T-helper 1 cell (primary cell): ENCODE measurements at places on chromosomes 13 and 19.

DNA sequence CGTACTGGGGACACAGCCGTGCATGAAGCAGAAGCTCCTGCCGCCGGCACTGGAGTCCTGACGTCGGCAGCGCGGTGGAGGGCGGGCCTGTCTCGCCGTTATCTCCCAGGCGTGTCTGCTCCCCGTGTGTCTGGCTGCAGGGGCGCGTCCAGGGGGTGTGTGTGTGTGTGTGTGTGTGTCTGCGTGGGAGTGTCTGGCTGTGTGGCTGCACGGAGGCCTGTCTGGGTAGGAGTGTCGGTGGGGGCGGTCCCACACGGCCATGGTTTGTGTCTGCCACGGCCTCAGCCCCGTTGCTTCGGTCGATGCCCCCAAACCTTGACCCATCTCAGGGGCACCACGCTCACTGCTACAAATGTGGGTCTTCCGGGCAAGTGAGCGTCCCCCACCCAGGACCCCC lies 18.3 kb downstream of the ARID3A start:
- DNase-seq, result no peak

GRCh38 chr13:68428292-68428691 lies 1198.2 kb upstream of the PCDH9 start:
- no peak for DNase-seq

DNA sequence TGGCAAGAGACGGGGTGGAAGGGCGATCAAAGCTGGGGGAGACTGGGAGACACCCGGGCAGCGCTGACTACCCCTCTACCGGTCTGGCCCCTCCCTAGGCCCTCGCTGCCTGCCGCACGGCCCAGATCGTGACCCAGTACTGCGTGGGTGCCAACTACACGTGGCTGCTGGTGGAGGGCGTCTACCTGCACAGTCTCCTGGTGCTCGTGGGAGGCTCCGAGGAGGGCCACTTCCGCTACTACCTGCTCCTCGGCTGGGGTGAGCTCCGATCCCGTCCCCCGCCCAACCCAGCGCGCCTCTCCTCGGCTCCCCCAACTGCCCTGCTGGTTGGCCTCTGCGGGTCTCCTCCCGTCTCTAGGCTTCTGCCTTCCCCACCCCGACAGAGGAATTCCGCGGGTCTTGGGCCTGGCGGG lies 8.8 kb downstream of the GIPR start:
- peak; percentile 37 for DNase-seq

DNA sequence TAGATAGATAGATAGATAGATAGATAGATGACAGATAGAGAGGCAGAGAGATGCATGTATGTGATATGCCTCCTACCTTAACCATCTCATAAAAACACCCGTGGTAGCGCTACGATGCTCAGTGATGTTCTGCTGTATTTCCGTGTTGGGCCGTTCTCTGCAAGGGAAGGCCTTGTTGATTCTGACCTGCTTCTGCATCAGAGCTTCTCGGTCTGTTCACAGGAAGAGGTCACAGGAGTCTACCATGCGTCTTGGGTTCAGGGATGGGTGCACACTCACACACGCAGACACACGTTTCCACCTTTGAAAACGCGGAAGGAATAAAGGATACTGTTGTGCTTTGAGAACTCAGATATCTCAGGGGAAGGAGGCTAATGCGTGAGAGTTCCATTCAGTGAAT lies 316.9 kb downstream of the TEX29 start:
- DNase-seq, result no peak

DNA sequence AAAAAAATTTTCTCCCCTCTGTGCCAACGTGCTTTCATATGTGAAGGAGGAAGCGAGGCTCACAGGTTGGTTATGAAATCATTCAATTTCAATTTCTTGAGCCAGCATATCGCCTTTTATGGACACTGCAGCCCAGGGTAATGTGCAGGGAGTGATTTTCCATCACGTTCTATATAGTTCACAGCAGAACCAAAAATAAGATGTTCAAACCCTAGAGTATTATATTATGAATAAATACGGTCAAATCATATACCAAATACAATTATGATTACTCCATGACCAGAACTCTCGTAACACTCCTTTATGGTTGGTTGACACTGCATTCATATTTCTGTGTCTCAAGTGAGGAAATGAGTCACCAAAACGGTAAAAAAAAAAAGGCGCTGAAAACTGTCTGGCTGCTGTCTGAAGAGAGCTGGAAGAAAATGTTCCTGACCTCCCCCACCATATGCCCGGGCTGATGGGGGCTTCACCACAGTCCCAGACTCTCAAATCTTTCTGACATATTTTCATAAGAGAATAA lies 75.8 kb upstream of the UBAC2 start:
- DNase-seq, result no peak

- no peak for DNase-seq
These were observed 139.1 kb downstream of the IER2 start for GRCh38 chr19:13289295-13289694.

- no peak for DNase-seq
These were observed 2776.3 kb downstream of the PCDH9 start for GRCh38 chr13:64453831-64454230.

DNA sequence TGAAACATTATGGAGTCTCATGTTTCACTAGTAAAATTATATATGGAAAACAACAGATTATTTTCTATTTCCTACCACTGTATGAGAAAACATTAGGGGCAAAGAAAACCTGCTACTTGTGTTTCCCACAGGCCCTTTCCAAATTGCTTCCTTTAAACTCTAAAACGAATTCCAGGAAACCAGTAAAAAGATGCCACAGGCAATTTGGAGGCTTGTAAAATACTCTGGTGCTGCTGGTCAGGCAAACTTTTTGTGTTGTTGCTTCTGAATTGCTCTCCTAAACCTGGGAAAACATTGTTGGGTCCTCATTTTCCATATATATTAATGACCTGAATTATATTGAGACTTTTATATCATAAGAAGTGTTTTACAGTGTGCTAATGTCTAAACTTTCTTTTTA lies 141.5 kb downstream of the TDRD3 start:
- no peak for DNase-seq

- no peak for DNase-seq
These were observed 8.4 kb downstream of the FAM124A start for GRCh38 chr13:51230477-51231105.

GRCh38 chr19:30492586-30493270 lies 120.5 kb downstream of the ZNF536 start:
- DNase-seq, result no peak

DNA sequence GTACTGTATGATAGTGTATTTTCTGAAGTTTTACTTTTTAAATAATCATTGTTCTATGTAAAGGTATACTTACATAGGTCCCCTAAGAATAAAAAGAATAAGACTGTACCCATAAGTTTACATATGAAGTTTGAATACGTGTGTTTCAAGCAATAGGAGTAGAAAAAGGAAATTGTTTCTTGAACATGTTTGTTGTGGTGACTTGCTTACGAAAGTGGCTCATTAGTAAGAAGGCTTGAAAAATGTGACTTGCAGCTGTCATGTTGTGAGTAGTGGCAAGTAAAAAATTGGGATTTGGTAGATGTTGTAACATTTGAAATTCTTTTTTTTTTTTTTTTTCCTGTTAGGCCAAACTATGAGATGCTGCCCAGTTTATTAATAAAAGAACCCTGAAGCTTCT lies 203.3 kb downstream of the LMO7 start:
- DNase-seq, result no peak

DNA sequence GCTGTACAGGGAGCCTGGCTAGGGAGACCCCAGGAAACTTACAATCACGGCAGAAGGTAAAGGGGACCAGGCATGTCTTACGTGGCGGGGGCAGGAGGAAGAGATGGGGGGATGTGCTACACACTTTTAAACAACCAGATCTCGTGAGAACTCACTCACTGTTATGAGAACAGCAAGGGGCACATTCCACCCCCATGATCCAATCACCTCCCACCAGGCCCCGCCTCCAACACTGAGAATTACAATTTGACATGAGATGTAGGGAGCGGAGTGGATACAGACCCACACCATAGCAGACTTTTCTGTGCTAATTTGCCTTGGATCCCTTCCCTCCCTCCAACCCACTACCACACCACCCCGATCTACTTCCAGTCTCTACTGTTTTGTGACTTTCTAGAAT lies 106.7 kb upstream of the PEG3 start:
- no peak for DNase-seq

DNA sequence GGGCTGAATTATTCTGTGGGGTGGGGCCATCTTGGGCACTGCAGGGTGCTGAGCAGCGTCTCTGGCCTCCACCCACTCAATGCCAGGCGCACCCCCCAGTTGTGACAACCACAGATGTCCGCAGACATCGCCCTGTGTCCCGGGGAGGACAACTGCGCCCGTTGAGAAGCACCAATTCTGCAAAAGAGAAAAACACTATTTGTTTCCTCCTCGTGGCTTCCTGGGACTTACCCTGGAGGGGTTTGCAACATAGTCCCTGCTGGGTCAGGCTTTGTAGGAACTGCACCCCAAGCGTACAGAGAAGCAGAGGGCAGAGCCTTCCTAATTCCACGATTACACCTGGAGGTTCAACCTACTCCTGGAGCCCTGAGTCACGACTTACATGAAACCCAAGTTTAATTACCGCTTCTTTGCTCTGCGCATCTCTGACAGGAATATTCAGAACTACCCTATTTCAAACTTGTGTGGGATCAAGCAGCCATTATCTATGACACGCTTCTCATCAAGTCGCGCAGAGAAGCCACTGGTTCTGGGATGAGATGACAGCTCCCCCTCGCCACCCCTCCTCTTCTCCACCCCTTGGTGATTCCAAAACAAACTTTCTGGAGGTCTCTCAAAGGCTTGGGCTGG lies 11.1 kb upstream of the SLC39A3 start:
- no peak for DNase-seq

DNA sequence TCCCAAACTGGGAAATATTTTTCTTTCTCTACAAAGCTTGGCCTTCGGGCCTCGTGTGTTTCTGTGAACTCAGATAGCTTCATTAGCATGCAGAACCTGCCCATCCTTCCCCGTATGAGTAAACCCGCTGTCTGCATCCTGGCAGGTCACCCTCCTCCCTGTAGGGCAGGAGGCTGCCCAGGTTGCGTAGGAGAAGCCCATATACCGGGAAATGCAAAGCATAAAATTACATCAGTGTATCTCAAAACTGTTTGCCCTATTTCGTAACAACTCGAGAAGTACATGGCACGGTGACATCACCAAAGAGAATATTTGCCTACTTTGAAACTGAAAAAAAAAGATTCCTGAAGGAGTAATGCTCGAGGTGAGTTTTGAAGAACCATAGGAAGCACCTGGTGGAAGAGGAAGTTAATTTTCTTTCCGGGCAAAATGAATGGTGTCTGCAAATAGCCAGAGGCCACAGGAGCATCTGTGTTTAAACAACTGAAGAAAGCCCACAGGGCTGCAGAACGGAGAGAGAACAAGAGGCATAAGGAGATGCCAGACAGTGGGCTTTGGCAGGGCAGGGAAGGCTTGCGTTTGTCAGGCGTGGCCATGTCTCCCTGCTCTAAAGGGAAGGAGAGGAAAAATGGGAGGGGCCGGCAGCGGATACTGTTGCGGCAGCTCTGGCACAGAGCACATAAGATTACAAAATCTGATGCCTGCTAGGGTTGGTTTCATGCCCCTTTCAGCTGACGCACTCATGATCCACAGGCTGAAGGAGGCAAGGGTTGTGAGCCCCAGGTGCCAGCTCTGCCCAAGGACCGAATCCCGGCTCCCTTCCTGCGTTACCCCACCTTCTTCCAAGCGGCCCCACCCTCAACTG lies 81.4 kb downstream of the IRS2 start:
- DNase-seq, result no peak

- no peak for DNase-seq
These were observed 311.9 kb downstream of the COG6 start for GRCh38 chr13:39967199-39967959.

DNA sequence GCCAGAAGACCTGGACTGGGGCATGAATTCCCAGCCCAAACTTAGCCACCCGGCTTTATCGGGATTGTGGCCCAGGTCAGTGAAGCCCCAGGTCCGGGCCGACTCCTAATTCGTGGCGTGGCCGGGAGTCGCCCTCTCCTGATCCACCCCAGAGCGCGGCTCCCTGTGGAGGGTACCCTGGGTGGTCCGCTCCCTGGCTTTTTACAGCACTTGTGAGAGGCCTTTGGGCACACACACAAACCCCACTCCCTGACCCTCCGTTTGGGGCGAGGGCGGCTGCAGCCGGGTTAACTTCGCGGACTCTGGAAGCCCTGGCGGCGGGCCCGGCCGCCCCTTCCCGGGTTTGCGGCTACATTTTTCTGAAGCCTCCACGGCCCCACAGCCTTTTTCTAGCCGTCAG lies 56.4 kb downstream of the ZNF568 start:
- DNase-seq, result no peak

DNA sequence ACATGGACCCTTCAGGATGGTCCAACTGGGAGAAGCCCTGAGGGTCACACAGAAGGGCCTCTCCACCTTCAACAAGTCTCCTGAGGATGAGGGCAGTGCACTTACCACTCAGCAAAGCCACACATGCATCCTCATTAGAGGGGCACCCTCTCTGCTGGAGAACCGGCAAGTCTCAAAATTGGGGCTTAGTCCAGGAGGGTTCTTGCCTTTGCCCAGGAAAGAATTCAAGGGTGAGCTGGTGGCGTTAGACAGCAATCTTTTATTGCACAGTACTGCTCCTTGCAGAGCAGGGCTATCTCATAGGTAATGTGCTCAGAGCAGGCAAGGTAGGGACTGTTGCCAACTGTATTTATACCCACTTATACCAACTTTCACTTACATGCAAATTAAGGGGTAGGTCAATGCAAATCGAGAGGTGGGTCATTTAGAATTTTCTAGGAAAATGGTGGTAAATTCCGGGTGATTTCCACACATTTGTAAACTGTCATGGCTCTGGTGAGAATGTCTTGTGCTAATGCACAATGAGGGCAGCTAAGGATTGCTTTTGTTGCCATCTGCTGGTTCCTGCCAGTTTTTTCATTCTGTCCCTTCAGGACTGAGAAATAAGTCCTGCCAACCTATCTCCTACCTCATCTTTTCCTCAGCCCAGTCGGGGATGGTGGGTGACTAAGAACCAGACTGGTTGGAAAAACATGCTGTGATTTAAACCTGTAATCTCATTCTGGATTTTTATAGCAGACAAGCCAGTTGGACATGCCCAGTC lies 27.8 kb upstream of the IGSF23 start:
- no peak for DNase-seq

DNA sequence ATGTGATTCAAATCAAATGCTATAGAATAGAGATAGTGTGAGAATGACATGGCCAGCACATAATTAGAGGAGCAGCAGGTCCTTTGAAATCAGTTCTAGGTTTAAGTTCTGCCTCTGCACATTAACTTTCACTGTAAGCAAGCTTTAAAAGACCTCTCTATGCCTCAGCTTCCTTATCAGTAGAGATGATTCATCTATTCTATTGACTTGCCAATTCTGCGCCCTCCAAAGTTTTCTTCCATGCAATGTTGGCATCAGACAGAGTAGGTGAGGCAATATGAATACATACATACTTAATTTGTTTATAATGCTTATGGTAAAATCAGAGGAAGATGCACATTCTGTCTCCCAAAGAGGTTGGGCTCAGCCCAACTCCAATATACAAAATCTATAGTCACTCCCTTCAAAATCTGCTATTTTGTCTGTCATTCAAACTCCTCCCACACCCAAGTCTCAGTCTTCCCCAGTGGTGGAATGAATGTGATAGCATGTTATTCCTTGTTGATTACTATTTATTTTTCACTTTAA lies 525.5 kb downstream of the RFC3 start:
- no peak for DNase-seq
